ENCODE measurements at places on chromosomes 3 and 15. TPM values are rescaled to one million over a fixed set of nuclear protein-coding genes. Genes with fewer than 3 reads are reported as not detected.

The ACTR8 gene
- 17.3 TPM for total RNA-seq

The MYLK gene
- total RNA-seq = 15.6 TPM

The CAMK2N2 gene
- 1.5 TPM for total RNA-seq

The NDN gene
- 0.08 TPM for total RNA-seq

The EXOG gene
- 31.5 TPM for total RNA-seq

Data from A549 treated with CpdA at 1 μM for 4 hours (cell line).